ENCODE measurements at places on chromosomes 5 and 9. TPM values are rescaled to one million over a fixed set of nuclear protein-coding genes. Genes with fewer than 3 reads are reported as not detected.

CMYA5 gene
- total RNA-seq, result 0.30 TPM

ARSI gene
- total RNA-seq, result 11.8 TPM

SLC36A2 gene
- not detected for total RNA-seq

SMIM3 gene
- 35.8 TPM for total RNA-seq

ZNF883 gene
- 1.7 TPM for total RNA-seq

SHLD3 gene
- 1.3 TPM for total RNA-seq

AK8 gene
- 0.59 TPM for total RNA-seq

FOXD4L5 gene
- total RNA-seq, result not detected
